A549 treated with ZK216348 at 1 μM for 4 hours (cell line): ENCODE measurements at places on chromosomes 7 and 10. TPM values are rescaled to one million over a fixed set of nuclear protein-coding genes. Genes with fewer than 3 reads are reported as not detected.

SPDYE16 gene
- total RNA-seq = not detected in 5 replicates

TMEM184A gene
- total RNA-seq = 6.8 to 14.2 TPM (median 11.3 TPM) in 5 replicates

XRCC2 gene
- total RNA-seq = 3.0 to 5.9 TPM (median 4.5 TPM) in 5 replicates

PNLIPRP2 gene
- 0.12 TPM in 1 of 5 replicates, not detected in the others for total RNA-seq

DNAJC12 gene
- total RNA-seq = 49.3 to 85.7 TPM (median 60.1 TPM) in 5 replicates

SLC26A5 gene
- not detected in 5 replicates for total RNA-seq

CNNM1 gene
- total RNA-seq = 18.8 to 27.2 TPM (median 21.9 TPM) in 5 replicates

PDK4 gene
- 9.4 to 17.3 TPM (median 16.3 TPM) in 5 replicates for total RNA-seq

CALN1 gene
- not detected in 5 replicates for total RNA-seq

GPRIN2 gene
- total RNA-seq = 18.5 to 45.5 TPM (median 38.5 TPM) in 5 replicates

FAM25A gene
- not detected in 5 replicates for total RNA-seq

PRR15 gene
- total RNA-seq = 2.4 to 3.2 TPM (median 2.7 TPM) in 5 replicates
